ENCODE measurements at places on chromosomes 12 and 14.

- H3K4me1 ChIP-seq = no peaks in the 10 kb centered on the region
- no peak for DNase-seq
- H3K36me3 ChIP-seq = peaks cover 13% of the 10 kb centered on the region
- no peak overlapping the region for H3K27ac ChIP-seq
Observed at GRCh38 chr12:46354802-46355199, 17.8 kb downstream of the SLC38A2 start.

DNA sequence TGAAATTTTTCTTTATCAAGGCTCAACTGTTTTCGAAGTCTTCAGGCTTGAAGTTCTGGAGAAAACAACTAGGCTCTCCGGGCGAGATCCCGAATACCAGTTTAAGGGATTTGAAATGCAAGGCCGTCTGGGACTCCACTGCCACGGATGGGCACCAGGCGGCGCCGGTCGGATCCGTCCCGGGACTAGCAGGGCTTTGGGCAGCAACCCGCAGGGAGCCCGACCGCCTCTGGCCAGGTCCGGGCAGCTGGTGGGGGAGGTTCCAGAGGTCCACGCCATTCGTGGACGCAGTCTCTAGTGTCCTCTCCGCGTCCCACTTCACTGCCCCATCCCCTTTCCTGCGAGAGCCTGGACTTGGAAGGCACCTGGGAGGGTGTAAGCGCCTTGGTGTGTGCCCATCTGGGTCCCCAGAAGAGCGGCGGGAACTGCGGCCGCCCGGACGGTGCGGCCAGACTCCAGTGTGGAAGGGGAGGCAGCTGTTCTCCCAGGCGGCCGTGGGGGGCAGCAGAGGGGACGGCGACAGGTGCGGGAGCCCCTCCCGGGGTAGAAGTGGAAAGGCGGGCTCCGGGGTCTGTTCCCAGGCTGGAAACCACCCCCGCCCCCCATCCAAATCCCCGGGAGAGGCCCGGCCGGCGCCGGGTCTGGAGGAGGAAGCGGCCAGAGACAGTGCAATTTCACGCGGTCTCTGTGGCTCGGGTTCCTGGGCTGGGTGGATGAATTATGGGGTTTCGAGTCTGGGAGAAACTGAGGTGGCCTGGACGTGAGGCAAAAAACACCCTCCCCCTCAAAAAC, 838 bp upstream of the ERBB3 start:
- H3K27ac ChIP-seq = no peak overlapping the region
- no peaks in the 10 kb centered on the region for H3K4me1 ChIP-seq
- DNase-seq = no peak

DNA sequence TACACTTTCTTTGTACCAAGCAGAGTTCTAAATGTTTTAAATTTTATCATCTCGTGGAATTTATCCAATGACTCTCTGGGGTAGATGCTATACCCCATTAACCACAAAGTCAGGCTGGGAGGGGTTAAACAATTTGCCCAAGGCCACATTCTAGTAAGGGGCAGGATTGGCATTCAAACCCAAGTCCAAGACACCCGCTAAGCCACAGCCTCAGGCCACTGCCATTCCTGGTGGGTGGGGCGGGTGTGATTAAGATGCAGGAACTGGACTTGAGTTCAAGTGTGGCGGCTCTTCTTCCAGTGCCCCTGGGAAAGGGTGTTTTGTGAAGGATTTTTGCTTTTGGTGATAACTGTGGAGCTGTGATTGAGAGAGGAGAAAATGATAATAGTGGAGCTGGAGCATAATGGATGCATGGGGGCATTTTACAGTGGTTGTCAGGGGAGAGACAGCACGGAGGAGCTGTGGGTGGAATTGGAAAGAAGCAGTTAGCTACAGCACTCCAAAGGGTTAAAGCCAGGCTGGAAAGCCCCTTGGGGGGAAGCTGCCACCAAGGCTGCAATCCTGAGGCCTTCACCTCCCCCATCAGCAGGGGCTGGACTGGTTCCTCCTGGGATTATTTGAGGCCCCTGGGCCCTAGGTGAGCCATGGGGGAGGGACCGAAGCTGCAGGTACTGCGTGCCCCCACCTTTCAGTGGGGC, 1.0 kb upstream of the VRTN start:
- DNase-seq = no peak
- no peak overlapping the region for H3K4me3 ChIP-seq
- no peaks in the 10 kb centered on the region for H3K36me3 ChIP-seq
- H3K4me1 ChIP-seq = no peaks in the 10 kb centered on the region
- no peak overlapping the region for H3K27ac ChIP-seq
- H3K27me3 ChIP-seq = peaks cover 1% of the 10 kb centered on the region

GRCh38 chr12:102726686-102727085, 190.4 kb downstream of the PAH start:
- DNase-seq = no peak
- no peak overlapping the region for H3K27ac ChIP-seq
- no peaks in the 10 kb centered on the region for H3K27me3 ChIP-seq
- H3K4me1 ChIP-seq = peaks cover 21% of the 10 kb centered on the region
- H3K36me3 ChIP-seq = no peaks in the 10 kb centered on the region

GRCh38 chr12:30687265-30687986, 8.2 kb downstream of the IPO8 start:
- no peak overlapping the region for H3K27ac ChIP-seq
- no peak overlapping the region for H3K4me3 ChIP-seq
- no peaks in the 10 kb centered on the region for H3K27me3 ChIP-seq

DNA sequence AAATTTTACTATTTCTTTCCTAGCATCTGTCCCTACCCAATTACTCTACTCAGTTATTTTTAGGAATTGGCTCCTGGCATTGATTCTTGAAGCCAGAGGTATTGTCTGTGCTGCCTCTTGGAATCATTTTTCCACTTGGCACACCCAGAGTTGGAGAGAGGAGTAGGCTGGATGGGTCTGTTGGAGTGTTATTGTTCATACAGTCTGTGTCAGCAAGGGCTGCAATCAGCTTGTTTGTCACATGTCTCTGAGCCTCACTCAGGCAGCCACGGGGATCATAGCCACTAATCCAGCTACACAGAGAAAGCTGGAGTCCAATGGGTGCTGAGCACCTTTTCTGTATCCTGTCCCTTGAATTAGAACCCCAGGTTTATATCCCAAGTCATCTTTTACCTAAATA, 176.0 kb upstream of the DYRK2 start:
- DNase-seq = no peak
- H3K27me3 ChIP-seq = no peaks in the 10 kb centered on the region
- no peaks in the 10 kb centered on the region for H3K4me1 ChIP-seq
- H3K27ac ChIP-seq = no peak overlapping the region
- H3K36me3 ChIP-seq = no peaks in the 10 kb centered on the region

DNA sequence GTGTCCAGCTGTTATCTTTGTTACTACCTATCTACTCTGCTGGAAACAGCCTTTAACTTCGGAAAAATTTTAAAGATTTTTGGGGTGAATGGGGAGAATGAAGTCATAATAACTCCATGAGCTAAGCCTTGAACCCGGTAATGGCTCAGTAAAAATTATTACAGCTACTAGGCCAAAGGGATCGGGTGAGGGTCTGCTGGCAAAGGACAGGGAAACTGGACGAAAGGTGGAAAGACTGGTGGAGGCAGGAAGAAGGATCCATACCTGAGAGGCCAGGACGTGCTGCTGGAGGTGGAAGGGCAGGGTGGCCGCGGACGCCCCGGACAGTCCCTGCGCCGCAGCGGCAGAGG, 10.1 kb downstream of the TBX3 start:
- peaks cover 4% of the 10 kb centered on the region for H3K27me3 ChIP-seq
- H3K27ac ChIP-seq = no peak overlapping the region
- H3K36me3 ChIP-seq = no peaks in the 10 kb centered on the region
- no peak for DNase-seq
- H3K4me3 ChIP-seq = no peak overlapping the region

DNA sequence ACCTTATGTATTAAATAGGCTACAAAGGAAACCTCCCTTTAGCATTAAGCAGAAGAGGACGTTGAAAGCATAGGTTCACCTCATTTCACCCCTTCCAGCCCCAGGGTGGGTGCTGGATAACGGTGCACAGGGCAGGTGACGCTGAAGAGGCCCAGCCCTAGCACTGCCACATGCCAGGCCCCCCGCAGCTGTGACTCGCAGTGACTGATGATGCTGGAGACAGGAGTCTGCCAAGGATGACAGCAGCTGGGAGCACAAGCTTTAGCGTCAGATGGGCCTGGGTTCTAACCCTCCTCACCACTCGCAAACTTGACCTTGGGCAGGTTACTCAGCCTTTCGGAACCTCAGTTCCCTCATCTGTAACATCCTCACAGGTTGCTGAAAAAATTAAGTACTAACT, 76.7 kb downstream of the TBK1 start:
- no peak overlapping the region for H3K27ac ChIP-seq
- no peak overlapping the region for H3K4me3 ChIP-seq
- no peak for DNase-seq
- H3K36me3 ChIP-seq = no peaks in the 10 kb centered on the region

DNA sequence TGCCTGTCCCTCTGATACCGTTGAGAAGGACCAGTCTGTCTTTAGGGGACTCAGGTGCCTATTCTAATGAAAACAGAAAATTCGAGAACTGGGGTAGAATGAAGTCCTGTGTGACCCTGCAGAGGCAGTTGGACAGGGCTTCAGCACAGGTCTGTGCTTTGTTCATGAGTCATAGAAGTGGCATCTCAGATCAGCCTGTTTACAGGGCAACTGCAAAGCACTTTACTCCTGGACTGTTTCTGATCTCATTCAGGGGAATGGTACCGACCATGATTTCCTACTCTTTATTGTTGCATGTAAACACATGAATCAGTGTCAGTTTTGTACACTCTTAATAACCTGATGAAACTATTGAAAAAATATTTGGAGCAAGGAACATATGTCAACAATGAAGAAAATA, 1517.0 kb downstream of the AACS start:
- no peaks in the 10 kb centered on the region for H3K36me3 ChIP-seq
- no peaks in the 10 kb centered on the region for H3K27me3 ChIP-seq
- no peak overlapping the region for H3K27ac ChIP-seq
- DNase-seq = no peak

DNA sequence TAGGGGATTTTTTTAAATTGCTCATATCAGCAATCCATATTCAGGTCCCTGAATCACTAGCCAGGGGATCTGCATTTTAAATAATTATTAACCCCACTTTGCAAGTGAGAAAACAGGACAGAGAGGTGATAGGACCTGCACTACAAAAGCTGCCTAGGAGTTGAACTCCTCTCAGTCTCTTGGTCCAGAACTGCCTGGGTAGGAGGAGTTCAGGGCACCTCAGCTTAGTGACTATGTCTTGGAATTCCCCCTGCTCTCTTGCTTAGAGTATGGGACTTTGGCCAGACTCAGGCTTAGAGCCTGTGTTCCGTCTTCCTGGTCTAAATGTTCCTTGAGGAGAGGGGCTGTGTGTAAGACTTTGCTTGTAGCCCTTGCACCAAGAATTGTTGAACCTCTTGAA, 68.2 kb upstream of the WSCD2 start:
- no peak overlapping the region for H3K4me3 ChIP-seq
- H3K36me3 ChIP-seq = no peaks in the 10 kb centered on the region
- H3K27me3 ChIP-seq = peaks cover 2% of the 10 kb centered on the region
- no peaks in the 10 kb centered on the region for H3K4me1 ChIP-seq

DNA sequence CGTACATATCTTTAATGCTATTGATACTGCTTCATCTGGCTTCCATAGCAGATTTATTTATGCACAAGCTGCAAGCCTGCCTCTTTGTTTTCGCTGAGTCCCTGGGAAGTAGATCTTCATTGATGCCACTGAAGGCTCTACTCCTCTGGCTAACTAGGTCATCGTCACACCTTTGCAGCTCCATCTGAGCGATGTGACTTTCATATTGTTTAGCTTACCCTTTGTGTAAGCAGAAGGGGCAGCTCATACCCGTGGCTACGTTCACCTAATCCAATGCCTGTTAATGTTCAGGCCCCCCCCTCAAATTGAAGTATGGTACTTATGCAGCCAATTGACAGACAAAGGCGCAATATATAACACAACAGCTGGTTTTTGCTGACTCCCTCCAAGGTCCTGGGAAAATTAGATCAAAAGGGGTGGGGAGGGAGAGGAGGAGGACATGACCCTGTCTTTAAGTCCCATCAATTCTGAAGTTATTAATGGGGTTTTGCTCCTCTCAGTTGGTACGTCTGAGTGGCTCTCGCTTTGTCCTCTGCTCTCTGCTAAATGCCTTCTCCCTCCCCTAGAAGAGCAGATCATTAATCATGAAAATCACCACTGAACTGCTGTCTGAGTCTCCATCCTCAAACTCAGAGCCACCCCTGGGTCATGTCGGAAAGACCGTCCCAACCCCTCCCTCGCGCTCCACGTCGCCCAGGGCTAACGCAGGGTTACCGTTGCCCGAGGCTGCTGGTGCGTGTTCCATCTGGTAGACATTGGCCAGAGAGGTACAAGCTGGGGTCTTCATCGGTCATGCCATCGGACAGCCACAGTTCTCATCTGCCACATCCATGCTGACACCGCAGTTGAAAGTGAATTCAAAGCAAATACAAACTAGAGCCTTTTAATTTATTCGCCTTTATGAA, 128.8 kb downstream of the ADGRD1 start:
- H3K27ac ChIP-seq = no peak overlapping the region
- no peak for DNase-seq
- H3K4me1 ChIP-seq = no peaks in the 10 kb centered on the region
- H3K36me3 ChIP-seq = no peaks in the 10 kb centered on the region
- H3K4me3 ChIP-seq = no peak overlapping the region
- H3K27me3 ChIP-seq = no peaks in the 10 kb centered on the region

DNA sequence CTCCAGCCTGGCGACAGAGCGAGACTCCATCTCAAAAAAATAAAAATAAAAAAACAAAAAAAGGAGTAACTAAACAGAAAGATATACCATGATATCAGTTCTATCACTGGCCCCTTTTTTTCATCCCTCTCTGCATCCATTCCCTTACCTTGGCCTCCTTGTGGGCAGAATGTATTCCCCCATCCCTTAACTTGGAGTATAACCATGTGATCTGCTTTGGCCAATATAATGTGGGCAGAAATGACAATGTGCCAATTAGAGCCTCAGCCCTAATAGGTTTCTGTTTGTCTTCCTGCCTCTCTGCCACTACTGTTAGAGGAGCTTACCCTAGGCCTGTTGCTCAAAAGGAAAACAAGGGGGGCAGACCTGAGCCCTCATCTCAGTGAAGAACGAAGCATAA, 23.8 kb downstream of the GSC start:
- no peak for DNase-seq
- H3K27ac ChIP-seq = no peak overlapping the region
- H3K4me1 ChIP-seq = no peaks in the 10 kb centered on the region
- H3K36me3 ChIP-seq = no peaks in the 10 kb centered on the region

- H3K27me3 ChIP-seq = no peaks in the 10 kb centered on the region
- no peaks in the 10 kb centered on the region for H3K4me1 ChIP-seq
- no peak overlapping the region for H3K4me3 ChIP-seq
- DNase-seq = no peak
- H3K36me3 ChIP-seq = peaks cover 46% of the 10 kb centered on the region
Observed at GRCh38 chr12:121331248-121331647, 21.0 kb downstream of the ANAPC5 start.

- H3K4me1 ChIP-seq = no peaks in the 10 kb centered on the region
- no peak for DNase-seq
- H3K36me3 ChIP-seq = no peaks in the 10 kb centered on the region
- H3K27me3 ChIP-seq = peaks cover 9% of the 10 kb centered on the region
Observed at GRCh38 chr12:111033281-111034082, 113.1 kb upstream of the MYL2 start.

All from GM12878 (cell line).